ENCODE measurements at places on chromosomes 4 and X.
A peak's percentile ranks its signal among the peaks of the same experiment; 100 is the strongest.

GRCh38 chr4:154360491-154360890 lies 131.1 kb downstream of the DCHS2 start:
- DNase-seq: no peak

DNA sequence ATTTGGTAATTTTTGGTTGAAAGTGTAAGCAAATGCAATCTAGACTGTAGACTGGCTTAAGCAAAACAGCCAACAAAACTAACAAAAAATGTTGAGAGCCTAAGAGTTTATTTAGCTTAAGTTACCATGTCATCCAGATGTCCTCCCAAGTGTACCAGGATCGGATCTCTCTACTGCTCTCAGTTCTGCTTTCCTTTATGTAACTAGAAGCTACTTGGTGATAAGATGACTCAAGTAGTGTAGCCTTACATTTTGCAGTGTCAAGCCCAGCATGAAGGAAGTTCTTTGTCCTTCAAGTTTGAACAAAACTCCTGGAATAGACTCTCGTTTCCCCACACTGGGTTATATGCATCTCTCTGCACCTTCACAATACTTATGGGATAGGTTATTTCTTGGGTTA lies 1500.0 kb downstream of the STIM2 start:
- DNase-seq: no peak

- DNase-seq: no peak
These were observed 39.8 kb downstream of the ZNF280C start for GRCh38 chrX:130228871-130229270.

GRCh38 chr4:71074452-71075299 lies 81.2 kb downstream of the DCK start:
- DNase-seq: no peak

DNA sequence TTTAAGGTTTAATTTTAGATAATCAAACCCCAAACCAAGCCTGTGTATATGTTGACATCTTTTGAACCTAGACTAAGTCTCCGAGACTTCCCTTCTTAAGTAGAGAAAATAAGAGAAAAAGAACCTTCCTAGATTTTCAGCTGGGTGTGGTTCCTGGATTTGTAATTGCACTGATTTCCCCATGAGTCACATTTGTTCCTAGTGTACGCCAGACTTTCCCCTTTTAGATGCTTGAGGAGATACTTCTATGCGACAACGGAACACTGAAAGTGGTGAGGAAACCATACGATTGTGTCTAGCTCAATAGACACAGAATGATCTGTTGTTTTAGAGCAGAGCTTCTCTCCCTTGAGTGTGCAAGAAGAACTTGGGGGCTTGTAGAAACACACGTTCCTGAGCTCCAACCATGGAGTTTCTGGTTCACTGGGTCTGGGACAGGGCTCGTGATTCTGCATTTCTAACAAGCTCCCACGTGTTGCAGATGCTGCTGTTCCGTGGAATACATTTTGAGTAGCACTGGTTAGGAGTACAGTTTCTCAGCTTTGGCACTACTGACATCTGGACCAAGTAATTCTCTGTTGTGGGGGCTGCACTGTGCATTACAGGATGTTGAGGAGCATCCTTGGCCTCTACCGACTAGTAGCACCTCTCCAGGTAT lies 87.1 kb downstream of the AMELX start:
- DNase-seq: no peak

DNA sequence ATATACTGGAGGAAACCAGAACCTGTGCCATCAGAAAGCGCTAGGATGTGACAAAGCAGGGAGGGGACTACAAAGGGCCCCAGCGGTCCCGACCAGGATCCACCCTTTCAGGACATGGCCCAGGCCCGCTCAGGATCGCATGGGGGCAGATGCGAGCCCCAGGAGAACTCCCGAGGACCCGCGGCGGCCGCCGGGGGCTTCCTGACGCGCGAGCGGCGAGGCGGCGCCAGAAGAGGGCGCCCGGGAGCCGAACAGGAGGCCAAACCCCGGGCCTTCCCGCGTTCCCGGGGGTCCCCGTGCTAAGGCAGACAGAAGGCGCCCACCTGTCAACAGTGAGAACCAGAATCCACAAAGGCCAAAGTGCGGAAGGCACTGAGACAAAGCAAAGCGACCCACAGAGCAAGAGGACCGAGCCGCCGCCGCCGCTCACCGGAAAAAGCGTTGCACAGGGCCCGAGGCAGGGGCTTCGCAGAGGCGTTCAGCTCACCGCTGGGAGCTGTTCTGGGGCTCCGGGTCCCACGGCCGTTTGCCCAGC lies 7.3 kb upstream of the OPN1LW start:
- DNase-seq: peak; percentile 61

DNA sequence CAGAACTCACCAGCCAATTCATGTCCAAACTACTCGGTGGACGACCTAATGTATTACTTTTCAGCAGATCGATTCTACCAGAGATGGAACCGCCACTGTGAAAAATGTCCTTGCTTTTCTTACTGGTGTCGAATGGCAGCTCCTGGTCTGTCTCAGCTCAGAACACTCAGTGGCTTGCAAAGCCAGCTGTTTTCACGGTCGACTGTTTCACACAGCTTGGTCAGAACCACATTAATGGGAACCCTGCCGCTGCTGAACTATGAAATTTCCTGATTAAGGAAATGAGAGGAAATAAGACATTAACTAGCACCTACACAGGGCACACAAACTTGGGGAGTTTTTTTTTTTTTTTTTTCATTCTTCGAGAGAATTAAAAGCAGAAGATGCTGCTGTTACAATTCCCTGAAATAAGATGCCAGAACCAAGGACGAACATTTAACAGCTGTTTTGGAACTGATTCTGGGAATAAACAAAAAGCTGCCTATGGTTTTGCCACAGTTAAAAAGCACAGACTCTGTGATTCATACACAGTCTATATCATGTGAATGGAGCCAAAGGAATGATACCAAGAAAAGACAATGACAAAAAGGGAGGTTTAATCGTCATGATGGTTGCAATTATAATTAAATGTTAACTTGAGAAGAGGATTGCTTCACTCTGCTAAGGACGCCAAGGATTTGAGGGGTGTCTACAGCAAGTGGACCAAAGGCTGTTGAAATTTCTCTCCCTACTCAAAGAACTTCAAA lies 31.3 kb downstream of the SUPT20HL2 start:
- DNase-seq: no peak

DNA sequence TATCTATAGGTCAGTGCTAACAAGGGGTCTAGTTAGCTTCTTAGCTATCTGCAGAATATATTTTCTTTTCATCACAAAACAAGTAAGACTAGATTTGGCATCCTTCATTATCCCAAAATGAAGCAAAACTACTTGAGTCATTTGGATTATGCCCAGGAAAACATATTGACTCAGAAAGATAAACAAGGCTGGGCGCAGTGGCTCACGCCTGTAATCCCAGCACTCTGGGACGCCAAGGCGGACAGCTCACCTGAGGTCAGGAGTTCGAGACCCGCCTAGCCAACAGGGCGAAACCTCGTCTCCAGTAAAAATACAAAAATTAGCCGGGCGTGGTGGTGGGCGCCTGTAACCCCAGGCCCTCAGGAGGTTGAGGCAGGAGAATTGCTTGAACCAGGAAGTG lies 18.0 kb upstream of the MND1 start:
- no peak for DNase-seq

- no peak for DNase-seq
These were observed 43.5 kb downstream of the CCDC158 start for GRCh38 chr4:76377481-76377901.

DNA sequence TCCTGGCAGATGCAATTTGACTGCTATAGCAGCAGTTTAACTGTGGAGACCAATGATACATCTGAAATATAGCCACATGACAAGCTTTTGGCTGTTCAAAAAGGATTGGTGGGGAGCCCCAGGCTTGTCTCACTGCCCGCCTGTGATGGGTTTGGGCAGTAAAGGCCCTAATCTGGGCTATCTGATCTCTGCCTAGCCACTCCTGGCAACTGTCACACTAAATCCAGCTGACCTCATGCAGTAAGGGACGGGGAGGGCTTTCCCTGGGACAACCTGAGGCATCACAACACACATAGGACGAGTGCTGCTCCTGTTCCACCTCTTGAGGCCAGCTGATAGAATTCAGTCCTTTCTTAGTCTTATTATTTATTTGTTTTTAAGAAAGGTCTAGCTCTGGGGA lies 56.2 kb downstream of the CCDC158 start:
- DNase-seq: no peak

- DNase-seq: peak; percentile 38
These were observed 30.0 kb upstream of the ANXA5 start for GRCh38 chr4:121726642-121727268.

GRCh38 chr4:61953386-61953785 lies 753.3 kb downstream of the ADGRL3 start:
- DNase-seq: no peak

- DNase-seq: no peak
These were observed 28.1 kb downstream of the DCAF8L1 start for GRCh38 chrX:27953171-27953570.

DNA sequence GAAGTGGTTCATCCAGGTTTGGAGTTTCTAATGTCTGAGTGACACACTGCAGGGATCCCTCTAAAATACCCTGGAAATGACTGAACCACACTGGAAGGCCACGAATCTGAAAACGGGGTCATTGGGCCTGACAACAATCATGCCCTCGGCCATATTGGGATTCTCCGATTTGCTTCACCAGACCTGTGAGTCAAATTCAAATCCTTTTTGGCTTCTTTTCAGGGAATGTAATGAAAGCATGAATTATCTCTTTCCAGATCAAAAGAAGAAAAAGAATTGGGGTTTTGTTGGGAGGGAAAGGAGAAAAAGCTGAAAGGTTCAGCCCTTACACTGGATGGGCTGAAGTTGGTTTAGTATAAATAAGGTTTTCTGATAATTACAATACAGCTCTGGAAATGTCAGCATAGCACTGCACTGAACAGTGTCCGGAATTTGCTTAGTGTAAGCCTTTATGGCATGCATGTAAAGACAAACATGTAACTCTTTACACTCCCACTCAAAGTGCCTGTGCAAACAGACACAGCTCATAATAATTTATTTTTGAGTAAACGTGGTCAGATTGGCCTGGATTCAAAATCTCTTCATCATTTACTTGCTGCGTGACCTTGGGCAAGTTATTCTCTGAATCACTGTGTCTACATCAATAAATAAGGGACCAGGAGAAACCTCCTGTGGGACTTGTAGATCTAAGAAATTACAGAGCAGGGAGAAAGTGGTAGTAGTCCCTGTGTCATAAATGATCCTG lies 21.4 kb downstream of the CT47C1 start:
- DNase-seq: no peak

GRCh38 chr4:183599690-183600089 lies 59.3 kb downstream of the RWDD4 start:
- DNase-seq: no peak

DNA sequence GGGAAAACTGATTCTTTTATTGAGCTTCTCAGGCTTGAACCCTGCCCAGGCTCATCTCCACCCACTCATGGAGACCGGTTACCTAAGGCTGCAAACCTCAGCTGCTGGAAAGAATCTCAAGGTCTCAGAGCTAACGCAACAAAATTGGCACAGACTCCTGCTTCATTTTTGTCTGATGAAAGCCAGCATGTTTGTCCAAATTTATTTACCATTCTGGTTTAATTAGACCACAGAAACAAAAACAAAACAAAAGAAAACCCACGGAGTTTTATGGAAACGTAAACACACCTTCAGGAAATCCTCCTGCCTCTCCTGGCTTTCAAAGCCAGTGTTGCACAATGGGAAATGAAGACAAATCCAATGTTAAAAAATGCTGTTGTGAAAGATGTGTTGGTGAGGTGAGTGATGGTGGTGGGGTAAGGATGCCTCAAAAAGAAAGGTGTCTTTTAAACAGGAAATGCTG lies 56.4 kb upstream of the PDLIM3 start:
- no peak for DNase-seq

GRCh38 chrX:72081605-72082320 lies 50.0 kb downstream of the RTL5 start:
- no peak for DNase-seq

- DNase-seq: no peak
These were observed 327.8 kb downstream of the ADGRL3 start for GRCh38 chr4:61527888-61528287.

- DNase-seq: no peak
These were observed 26.4 kb downstream of the ANAPC10 start for GRCh38 chr4:145071560-145071959.

- no peak for DNase-seq
These were observed 82.4 kb downstream of the F11 start for GRCh38 chr4:186348433-186348832.

GRCh38 chr4:23897564-23898109 lies 7.8 kb upstream of the PPARGC1A start:
- no peak for DNase-seq

GRCh38 chrX:46553935-46554334 lies 8.7 kb upstream of the ZNF674 start:
- no peak for DNase-seq

- DNase-seq: no peak
These were observed 16.2 kb downstream of the BOD1L1 start for GRCh38 chr4:13611283-13611842.

DNA sequence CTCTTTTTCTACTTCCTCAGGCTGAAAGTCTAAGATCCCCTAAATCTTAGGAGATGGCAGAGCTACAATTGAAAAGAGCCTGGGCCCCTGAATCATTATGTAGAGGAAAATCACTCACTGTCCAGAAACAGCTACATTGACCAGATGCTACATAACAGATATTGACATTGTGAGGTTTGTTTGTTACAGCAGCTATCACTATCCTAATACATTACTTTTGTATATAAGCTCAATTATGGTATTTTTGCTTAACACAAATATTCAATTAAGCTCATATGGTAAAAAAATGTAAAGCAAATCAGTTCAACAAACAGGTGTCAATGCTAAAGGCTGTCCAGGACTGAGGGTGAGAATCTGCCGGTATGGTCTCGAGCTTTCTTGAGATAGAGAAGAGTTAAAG lies 89.4 kb downstream of the LDB2 start:
- no peak for DNase-seq

DNA sequence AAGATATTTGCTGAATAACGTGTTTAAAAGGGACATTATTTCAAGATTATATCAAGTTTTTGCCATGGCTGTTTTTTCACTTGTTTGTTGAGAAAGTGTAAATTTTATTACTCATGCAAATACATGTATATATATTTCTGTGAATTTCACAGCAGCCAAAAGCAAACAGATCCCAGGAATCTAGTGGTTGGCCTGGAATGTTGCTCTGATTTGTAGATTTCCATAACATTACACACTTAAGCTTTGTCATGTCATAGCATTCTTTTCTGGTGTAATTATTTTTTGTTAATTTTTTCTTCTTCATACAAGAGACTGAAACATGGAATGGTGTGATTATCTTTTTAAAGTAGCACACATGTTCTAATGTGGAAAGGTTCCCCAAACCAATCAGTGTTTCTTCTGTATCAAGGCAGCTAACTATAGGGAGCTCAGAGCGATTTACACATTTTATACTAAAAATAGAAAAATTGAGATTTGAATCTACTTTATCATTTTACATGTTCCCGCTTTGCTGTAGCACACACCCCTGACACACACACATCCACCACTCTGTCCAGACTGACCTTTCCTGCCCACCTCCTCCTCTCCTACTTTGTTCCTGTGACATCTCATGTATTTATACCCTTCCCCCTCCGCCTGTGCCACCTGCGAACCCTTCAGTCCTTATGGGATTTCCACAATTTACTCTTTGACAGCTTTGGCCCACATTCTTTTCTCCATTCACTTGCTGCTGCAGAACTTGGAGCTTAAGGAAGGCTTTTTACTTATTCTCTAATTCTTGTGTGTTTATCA lies 20.3 kb downstream of the RUFY3 start:
- no peak for DNase-seq
